ENCODE measurements at places on chromosomes 3 and 15. TPM values are rescaled to one million over a fixed set of nuclear protein-coding genes. Genes with fewer than 3 reads are reported as not detected.

DNA sequence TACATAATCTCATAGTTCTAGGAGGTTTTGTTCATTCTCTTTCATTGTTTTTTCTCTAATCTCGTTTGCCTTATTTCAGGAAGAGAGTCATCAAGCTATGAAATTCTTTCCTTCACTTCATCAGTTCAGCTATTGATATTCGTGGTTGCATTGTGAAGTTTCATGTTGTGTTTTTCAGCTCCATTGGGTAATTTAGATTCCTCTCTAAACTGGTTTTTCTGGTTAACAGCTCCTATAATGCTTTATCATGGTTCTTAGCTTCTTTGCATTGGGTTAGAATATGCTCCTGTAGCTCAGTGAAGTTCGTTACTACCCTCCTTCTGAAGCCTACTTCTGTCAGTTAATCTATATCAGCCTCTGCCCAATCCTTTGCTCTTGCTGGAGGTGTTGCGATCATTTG, 69.4 kb upstream of the CD96 start:
- peaks cover 2% of the 10 kb centered on the region for H3K27me3 ChIP-seq
- no peak for DNase-seq
- no peaks in the 10 kb centered on the region for H3K4me1 ChIP-seq

DNA sequence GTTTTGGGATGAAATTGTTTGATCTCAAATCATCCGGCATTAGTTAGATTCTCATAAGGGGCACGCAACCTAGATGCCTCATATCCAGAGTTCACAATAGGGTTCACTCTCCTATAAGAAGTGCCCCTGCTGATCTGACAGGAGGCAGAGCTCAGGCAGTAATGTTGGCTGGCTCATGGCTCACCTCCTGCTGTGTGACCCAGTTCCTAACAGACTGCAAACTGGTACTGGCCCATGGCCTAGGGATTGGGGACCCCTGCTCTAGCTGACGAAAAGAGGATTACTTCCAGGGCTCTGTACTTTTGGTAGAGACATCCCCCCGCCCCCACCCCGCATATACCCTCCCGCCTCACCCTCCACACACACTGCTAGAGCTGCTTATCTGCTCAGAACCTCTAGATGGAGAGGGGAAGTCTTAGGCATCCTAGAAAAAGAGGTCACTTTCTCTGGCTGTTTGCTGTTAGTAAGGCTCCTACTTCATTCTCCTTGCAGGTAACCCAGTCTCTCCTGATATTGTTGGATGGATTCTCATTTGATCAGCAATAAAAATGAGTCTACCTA, 923.1 kb downstream of the CADM2 start:
- no peaks in the 10 kb centered on the region for H3K27me3 ChIP-seq
- no peak for DNase-seq
- H3K36me3 ChIP-seq, result no peaks in the 10 kb centered on the region
- H3K4me1 ChIP-seq, result no peaks in the 10 kb centered on the region
- H3K4me3 ChIP-seq, result no peak overlapping the region

GRCh38 chr15:38843736-38844590, 279.3 kb upstream of the RASGRP1 start:
- H3K27me3 ChIP-seq, result peaks cover 11% of the 10 kb centered on the region
- H3K4me1 ChIP-seq, result no peaks in the 10 kb centered on the region
- H3K36me3 ChIP-seq, result no peaks in the 10 kb centered on the region
- H3K4me3 ChIP-seq, result no peak overlapping the region

DNA sequence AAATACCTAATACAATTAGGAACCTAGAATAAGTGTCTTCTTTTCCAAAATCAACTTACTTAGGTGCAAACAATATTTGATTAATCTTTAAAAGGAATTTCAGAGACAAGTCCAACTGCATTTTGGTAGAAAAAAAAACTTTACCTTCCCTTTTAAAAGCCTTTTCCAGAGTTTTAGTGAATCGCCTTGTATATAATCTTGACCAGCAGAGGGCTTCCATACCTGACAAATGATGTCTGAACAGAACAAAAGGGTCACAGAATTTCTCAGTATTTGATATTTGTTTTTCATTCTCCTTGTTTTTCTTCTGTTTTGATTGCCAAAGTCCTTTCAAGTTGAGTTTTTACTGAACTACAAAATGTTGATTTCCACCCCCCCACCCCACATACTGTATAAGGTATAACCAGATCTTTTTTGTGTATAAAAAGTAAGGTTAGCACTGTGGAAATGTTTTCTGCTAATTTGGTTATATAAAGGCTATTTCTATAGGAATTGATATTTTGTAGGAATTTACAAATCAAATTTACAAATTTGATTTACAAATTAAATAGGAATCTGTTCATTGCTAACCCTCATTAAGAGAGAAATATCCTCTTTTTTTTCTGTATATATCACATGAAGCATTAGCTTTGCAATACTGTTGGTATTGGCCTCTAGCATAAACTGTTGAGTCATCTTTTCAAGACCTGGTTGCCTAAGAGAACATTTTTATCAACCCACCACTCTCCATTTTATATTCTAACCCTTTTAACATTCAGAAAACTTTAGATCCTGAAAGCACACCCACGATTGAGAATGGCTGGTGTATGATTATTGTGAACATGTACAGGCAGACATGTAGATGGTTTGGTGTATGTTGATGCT, 464.1 kb upstream of the RARB start:
- no peaks in the 10 kb centered on the region for H3K36me3 ChIP-seq
- no peak overlapping the region for H3K27ac ChIP-seq
- H3K4me3 ChIP-seq, result no peak overlapping the region

- peaks cover 13% of the 10 kb centered on the region for H3K27me3 ChIP-seq
These were observed 33.8 kb upstream of the TRA2B start for GRCh38 chr3:185971579-185971978.

GRCh38 chr3:146035366-146035765, 125.6 kb downstream of the PLOD2 start:
- DNase-seq, result no peak
- no peak overlapping the region for H3K27ac ChIP-seq
- H3K4me3 ChIP-seq, result no peak overlapping the region

- H3K4me1 ChIP-seq, result peaks cover 64% of the 10 kb centered on the region
- no peak for DNase-seq
- no peak overlapping the region for H3K27ac ChIP-seq
- H3K27me3 ChIP-seq, result no peaks in the 10 kb centered on the region
- H3K36me3 ChIP-seq, result no peaks in the 10 kb centered on the region
These were observed 59.6 kb upstream of the ZBTB38 start for GRCh38 chr3:141308588-141309218.

DNA sequence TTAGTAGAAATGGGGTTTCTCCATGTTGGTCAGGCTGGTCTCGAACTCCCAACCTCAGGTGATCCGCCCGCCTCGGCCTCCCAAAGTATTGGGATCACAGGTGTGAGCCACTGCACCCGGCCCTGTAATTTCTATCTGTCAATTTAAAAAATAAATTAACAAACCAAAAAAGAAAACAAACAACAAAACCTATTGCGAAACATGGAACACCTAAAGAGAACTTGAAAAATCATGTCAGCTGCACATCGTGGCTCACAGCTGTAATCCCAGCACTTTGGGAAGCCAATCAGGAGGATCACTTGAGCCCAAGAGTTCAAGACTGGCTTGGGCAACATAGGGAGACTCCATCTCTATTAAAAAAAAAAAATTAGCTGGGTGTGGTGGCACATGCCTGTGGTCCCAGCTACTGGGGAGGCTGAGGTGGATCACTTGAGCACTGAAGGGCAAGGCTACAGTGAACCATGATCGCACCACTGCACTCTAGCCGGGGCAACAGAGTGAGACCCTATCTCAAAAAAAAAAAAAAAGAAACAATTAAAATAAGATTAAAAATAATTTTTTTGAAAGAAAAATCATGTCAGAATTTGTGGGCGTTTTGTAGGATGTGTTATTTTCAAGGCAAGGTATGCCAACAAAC, 19.6 kb downstream of the PARP6 start:
- peaks cover 41% of the 10 kb centered on the region for H3K36me3 ChIP-seq
- no peaks in the 10 kb centered on the region for H3K4me1 ChIP-seq
- DNase-seq, result no peak
- no peaks in the 10 kb centered on the region for H3K27me3 ChIP-seq

GRCh38 chr15:29324746-29325145, 55.1 kb upstream of the NSMCE3 start:
- H3K27ac ChIP-seq, result no peak overlapping the region
- no peaks in the 10 kb centered on the region for H3K4me1 ChIP-seq
- H3K27me3 ChIP-seq, result peaks cover 6% of the 10 kb centered on the region
- no peak overlapping the region for H3K4me3 ChIP-seq
- no peaks in the 10 kb centered on the region for H3K36me3 ChIP-seq
- no peak for DNase-seq

GRCh38 chr3:18121020-18121419, 304.1 kb downstream of the SATB1 start:
- DNase-seq, result no peak
- no peaks in the 10 kb centered on the region for H3K4me1 ChIP-seq
- no peaks in the 10 kb centered on the region for H3K27me3 ChIP-seq
- no peak overlapping the region for H3K4me3 ChIP-seq
- H3K27ac ChIP-seq, result no peak overlapping the region

- peaks cover 11% of the 10 kb centered on the region for H3K36me3 ChIP-seq
- H3K27me3 ChIP-seq, result no peaks in the 10 kb centered on the region
- DNase-seq, result peak; percentile 51
These were observed 72.6 kb downstream of the NPTN start for GRCh38 chr15:73560501-73561117.

DNA sequence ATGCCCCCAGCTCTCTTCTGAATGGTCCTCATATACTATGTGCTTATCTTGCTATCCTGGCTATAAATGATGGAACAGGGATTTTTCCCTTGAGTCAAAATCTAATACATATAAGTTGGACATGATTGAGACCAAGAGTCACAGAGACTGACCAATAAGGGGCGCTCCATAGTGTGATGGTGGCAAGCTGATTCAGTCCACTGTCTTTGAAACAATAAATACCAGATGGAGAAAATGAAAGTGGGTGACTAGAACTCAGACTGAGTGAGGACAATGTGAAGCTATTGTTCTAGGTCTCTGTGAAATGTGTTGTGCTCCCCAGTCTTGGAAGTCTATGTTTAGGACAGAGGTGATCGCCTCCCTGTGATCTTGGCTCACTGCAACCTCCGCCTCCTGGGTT, 10.6 kb upstream of the FSTL1 start:
- DNase-seq, result no peak
- H3K27me3 ChIP-seq, result peaks cover 11% of the 10 kb centered on the region
- H3K27ac ChIP-seq, result no peak overlapping the region
- H3K36me3 ChIP-seq, result no peaks in the 10 kb centered on the region

DNA sequence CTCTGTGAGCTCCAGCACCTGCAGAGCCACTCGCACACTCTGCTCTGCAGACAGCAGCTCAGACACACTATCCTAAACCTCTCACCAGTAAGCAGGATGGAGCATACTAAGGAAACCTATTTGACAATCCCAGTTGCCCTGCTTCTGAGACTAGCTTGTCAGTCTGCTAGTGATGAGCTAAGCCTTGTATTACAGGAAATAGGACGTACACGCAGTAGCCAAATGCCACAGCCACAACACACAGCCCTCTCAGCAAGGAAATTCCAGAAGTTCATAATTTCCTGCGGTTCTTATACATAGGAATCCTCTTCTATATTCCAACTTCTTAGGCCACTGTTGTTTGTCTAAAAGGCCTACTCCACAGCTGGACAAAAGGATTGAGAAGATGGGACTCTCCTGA, 74.5 kb downstream of the MYLK start:
- no peak overlapping the region for H3K4me3 ChIP-seq
- H3K4me1 ChIP-seq, result no peaks in the 10 kb centered on the region
- no peaks in the 10 kb centered on the region for H3K36me3 ChIP-seq
- no peak overlapping the region for H3K27ac ChIP-seq
- DNase-seq, result no peak
- H3K27me3 ChIP-seq, result no peaks in the 10 kb centered on the region

DNA sequence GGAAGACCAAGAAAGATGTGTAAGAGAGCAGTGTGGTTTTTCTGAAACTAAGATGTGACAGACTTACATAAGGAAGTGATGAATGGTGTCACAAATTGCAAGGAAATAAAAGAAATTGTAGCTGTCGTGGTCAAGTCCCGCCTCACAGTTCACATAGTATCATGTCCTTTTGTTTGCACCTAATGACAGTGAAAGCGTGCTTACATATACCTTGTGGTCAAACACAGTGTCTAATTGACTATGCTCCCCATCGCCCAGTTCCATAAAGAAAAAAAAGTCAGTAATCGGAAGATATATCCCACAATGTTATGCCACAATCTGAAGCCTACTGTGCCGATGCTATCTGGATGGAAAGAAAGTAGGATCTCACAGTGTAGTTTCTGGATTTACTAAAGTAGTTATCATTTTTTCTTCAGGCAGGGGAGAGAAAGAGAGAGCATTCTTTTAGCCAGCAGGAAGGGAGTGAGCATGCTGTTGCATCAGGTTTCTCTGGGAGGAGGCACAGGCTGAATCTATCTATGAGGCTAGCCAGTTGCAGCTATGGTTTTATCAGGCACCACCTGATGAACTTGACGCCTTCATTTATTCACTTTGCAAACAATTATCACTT, 9.8 kb upstream of the PLSCR1 start:
- no peaks in the 10 kb centered on the region for H3K36me3 ChIP-seq
- H3K4me3 ChIP-seq, result no peak overlapping the region
- no peak for DNase-seq
- peaks cover 44% of the 10 kb centered on the region for H3K4me1 ChIP-seq

DNA sequence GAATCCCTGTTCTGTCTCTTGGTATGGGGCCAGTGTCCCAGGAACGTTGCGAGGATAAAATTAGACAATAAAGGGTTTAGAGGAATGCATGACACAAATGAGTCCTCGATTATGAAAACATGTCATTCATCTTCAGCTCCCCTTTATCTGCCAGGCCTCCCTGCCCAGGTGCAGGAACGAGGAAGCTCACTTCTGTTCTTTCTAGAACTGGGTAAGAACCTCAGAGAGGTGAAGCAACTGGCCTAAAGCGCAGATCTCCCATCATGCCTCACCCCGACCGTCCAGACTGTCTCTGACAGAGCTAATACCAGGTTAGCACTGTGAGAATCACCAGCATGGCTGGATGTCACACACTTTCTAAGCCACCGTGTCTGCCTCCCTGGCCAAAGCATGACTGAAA, 1.5 kb upstream of the ITIH1 start:
- peaks cover 10% of the 10 kb centered on the region for H3K27me3 ChIP-seq
- no peak overlapping the region for H3K4me3 ChIP-seq
- H3K4me1 ChIP-seq, result peaks cover 15% of the 10 kb centered on the region
- H3K27ac ChIP-seq, result no peak overlapping the region
- DNase-seq, result no peak

DNA sequence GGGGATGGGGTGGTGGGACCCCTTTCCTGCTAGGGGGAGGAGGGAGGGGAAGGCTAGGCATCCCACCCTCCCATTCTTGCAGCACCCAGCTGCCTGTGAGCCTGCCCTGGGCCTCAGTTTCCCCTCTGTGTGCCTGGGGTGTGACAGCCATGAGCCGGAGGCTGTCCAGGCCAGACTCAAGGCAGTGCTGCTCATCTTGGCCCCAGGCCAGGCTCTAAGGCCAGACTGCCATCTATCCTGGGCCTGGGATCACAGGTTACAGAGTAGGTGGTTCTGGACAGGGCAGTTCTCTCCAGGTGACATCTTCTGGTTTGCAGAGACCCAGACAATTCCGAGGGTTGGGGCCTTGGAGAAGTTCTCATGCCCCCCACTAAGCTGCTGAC, 3.3 kb upstream of the VILL start:
- H3K4me1 ChIP-seq, result no peaks in the 10 kb centered on the region
- peaks cover 3% of the 10 kb centered on the region for H3K27me3 ChIP-seq
- H3K4me3 ChIP-seq, result no peak overlapping the region
- H3K36me3 ChIP-seq, result no peaks in the 10 kb centered on the region
- DNase-seq, result no peak

CLN6 gene
- total RNA-seq, result 69.7 TPM

GHSR gene
- total RNA-seq, result not detected

FES gene
- total RNA-seq, result 10.5 TPM

FBXO40 gene
- total RNA-seq, result not detected

P2RY12 gene
- not detected for total RNA-seq

ADIPOQ gene
- total RNA-seq, result not detected

PIF1 gene
- total RNA-seq, result 71.1 TPM

GALNT15 gene
- total RNA-seq, result not detected
